ENCODE measurements at places on chromosomes 1 and 21.

- no peak for DNase-seq
Measured at GRCh38 chr1:110612060-110612745, 6.0 kb upstream of the KCNA2 start.

GRCh38 chr1:213017447-213018273 lies 2.0 kb upstream of the ANGEL2 start:
- DNase-seq = no peak

DNA sequence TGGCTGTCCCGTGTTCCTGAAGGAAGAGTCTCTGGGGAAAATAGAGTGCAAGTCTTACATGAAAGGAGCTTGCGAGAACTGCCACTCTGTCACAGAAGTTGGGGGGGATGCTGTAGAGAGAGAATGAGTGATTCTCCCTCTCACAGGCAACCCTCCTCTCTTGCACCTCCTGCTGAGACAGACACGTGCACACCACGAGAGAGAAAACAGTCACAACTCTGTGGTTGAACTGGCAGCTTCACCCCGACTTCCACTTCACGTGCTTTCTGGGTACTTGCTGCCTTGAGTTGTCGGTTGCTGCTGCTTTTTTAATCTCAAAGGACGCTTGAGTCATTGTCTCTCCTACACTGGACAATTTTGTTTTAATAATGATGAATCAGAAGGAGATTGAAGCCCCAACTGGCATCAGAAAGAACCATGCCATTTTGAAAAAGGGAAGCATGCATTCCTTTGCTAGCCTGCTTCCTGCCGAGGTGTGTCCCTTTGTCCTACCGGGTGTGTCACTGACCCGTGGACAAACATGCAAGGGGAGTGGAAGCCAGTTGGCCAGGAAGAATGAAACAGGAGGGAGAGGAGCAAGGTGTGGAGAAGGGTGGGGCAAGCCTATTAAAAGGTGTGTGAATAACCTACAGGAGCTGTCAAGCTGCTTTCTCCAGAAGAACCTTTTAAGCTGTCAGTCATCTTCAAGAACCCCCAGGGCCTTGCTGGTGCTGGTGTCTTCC lies 164.2 kb downstream of the CACNA1E start:
- DNase-seq = peak; percentile 29

DNA sequence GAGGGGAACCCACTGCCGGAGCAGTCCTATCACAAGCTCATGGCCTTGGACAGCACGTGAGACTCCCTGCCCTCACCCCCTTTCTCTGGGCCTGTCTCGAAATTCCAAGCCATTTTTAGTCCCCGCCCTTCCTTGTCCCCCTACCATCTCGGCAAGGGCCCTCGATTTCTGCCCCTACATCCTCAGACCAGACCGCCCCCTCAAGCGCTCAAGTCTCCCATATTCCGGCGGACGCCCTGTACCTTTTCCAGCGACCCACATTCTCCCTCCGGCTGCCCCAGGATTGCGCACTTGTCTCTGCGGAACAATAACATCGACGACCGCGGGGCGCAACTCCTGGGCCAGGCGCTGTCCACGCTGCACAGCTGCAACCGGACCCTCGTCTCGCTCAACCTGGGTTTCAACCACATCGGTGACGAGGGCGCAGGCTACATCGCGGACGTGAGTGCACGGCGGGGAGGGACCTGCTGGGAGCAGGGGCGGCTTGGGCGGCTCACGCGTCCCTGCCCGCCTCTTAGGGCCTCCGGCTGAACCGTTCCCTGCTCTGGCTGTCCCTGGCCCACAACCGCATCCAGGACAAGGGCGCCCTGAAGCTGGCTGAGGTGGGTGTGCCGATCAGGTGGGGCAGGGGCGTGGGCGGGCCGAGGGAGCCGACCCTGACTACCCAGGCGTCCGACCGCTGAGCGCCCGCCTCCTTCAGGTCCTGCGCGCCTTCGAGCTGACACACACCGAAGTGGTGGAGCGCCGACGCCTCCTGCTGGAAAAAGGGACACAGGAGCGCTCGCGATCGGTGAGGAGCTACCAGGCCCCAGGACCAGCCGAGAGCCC lies 7.0 kb downstream of the LRRC71 start:
- peak; percentile 47 for DNase-seq

DNA sequence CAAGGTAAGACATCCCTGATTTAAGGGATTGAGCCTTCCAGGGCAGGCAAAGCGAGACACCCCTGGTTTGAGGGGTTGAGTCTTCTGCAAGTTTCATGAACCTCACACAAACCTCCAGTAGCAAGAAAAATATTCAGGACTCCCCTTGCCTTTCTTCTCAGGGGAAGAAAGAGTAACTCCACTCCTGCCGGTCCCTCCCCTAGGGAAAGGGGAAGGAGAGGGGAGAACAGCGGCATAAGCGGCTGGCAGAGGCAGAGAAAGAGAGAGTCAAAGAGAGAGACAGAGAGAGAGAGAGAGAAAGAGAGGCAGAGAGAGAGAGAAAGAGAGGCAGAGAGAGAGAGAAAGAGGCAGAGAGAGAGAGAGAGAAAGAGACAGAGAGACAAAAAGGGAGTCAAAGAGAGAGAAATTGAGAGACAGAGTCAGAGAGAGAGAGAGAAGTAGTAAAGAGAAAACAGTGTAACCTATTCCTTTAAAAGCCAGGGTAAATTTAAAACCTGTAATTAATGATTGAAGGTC lies 29.5 kb upstream of the CBR3 start:
- DNase-seq = no peak

DNA sequence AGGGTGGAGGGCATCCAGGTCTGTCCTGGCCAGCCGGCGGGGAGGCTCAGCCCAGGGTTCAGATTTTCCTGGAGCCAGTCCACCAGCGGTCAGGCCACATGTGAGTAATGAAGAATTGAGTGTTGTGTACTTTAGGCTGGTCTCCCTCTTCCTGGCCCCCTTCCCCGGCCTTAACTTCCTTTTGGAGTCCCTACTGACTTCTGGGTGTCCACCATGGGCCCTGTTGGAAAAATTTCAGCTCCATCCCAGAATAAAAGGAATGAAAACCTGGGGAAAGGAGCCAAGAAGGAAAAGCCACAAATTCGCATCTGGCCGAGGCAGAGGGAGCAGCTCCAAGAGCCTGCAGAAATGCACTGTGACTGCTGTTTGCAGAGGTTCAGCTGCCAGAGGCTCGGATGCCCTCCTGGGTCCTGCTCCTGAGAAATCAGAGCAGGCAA lies 35.5 kb upstream of the HHAT start:
- DNase-seq = peak; percentile 89

DNA sequence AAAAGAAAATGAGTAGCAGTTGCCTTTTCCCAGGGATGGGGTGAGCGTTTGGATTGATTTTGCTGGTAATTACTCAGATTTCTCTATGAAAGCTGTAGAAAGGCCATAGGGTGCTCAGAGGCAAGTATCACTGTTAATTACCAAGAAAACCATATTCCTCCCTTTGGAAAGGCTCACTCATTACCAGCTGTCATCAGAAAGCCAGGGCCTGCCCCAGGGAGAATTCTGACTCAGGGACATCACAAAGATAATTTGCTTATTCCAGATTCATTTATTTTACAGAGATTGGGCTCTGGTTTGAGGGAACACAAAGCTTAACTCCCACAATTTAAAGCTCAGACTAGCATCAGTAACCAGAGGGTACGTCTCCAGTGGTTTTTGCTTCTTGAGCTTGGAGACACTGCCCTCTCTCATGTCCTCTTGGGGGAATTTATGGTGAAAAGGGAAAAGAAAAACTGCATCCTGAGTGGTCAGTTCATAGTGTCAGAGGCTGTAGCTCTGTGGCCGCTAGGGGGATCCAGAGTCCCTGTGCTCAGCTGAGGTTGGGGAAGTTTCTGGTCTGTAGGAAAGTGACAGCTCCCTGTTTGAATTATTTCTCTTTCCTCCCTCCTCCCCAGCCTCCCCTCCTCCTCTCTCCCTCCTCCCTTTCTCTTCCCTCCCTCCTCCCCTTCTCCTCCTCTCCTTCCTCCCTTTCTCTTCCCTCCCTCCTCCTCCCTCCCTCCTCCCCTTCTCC lies 204.3 kb downstream of the KCNJ6 start:
- peak; percentile 37 for DNase-seq

DNA sequence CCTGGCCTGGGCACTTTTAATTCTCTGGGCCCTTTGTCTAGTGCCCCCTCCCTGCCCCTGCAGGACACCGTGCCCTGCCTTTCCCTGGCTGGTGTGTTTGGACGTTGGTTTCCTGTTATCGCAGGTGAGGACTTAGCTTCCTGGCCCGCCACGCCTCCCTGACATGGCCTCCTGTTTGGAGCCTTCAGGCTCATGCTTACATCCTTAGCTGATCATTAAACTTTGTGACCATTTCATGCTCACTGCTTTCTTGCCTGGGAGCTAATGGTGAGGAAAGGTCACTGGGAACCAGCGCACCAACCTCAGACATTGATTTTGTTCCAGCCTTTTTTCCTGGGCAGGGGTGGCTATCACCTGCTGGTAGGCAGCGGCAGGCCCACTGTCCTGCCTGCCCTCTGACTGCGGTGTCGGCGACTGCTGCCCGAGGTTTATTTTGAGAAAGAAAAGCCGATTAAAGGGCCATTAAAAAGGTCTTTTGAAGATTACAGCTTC lies 3.7 kb downstream of the PFKL start:
- DNase-seq = no peak

DNA sequence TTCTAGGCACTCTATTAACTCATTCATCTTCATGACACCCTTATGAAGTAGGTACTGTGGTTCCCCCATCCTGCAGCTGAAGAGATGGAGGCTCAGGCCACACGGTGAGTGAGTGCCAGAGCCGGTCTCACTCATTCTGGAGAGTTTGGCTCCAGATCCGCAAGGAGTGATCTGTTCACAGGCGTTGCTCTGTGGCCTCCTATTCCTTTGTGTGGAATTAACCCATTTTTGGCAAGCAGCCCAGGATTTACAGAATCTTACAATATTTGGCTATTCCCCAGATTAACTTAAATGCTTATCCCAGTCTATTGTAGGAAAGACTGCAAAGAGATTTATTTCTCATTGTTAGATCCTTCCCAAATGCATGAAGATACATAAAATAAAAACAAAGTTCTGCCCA lies 29.6 kb downstream of the KIAA0040 start:
- no peak for DNase-seq

GRCh38 chr1:206490771-206491405 lies 16.4 kb upstream of the RASSF5 start:
- DNase-seq = peak; percentile 63

- DNase-seq = no peak
Measured at GRCh38 chr1:167083066-167083665, 7.0 kb downstream of the GPA33 start.

DNA sequence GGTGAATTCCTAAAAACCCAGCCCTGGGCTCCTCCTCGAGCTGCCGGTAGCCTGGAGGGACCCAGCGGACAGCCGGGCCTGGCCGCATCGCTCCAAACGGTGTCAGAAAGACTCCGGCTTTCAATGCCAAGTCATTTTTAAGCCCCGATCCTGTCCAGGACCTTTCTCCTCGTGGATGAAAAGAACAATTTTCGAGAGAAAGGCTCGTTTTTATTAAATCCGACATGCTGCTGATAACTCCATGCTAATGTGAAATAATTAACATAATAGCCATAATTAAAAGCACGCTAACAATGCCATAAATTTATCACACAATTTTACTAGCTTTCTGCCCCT lies 4.6 kb upstream of the FOXD3 start:
- no peak for DNase-seq

- DNase-seq = no peak
Measured at GRCh38 chr1:156592910-156593660, 1.5 kb downstream of the NAXE start.

- DNase-seq = no peak
Measured at GRCh38 chr1:98842241-98842640, 162.4 kb downstream of the PLPPR5 start.

- no peak for DNase-seq
Measured at GRCh38 chr1:27429029-27429425, 36.6 kb downstream of the GPR3 start.

- peak; percentile 81 for DNase-seq
Measured at GRCh38 chr21:36419996-36420395, 34.8 kb downstream of the CHAF1B start.

DNA sequence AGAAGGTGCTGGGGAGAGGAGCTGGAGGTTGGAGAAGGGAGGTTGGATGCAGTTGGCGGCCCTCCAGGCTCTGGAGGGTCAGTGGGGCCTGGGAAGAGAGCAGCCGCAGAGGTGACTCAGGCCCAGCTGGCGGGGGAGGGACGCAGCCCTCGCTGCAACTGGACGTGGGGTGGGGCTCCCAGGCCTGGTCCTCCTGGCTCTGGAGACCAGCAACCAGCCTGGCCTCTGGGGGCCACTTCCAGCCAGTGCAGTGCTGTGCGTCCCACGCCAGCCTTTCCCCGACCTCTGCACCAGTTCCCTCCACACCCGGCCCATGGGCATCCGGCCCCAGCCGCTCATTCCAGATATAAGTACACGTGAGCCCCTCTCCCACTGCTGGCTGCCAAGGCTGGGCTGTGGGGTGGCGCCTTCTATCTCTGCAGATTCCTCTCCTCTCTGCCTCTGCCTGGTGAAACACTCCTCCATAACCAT lies 38.0 kb upstream of the COL18A1 start:
- DNase-seq = peak; percentile 95

DNA sequence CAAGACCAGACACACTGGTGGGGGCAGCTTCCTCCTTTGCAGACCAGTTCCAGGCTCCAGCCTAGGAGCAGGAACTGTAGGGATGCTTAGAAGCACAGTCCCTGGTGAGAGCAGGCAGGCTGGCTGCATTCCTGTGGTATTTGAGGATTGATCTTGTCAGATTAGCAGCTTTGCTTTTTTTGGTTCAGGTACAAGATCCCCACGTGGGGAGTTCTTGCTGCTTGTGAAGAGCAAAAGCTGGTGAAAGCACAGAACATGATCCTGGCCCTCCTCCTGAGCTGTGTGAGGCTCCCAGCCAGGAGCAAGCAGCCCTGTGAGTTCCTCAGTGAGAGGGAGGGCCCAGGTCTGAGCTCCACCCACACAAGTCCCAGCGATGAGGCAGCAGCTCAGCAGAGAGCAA lies 75.3 kb upstream of the ARTN start:
- DNase-seq = peak; percentile 100

- peak; percentile 38 for DNase-seq
Measured at GRCh38 chr1:56948403-56949023, 17.3 kb downstream of the C8B start.

DNA sequence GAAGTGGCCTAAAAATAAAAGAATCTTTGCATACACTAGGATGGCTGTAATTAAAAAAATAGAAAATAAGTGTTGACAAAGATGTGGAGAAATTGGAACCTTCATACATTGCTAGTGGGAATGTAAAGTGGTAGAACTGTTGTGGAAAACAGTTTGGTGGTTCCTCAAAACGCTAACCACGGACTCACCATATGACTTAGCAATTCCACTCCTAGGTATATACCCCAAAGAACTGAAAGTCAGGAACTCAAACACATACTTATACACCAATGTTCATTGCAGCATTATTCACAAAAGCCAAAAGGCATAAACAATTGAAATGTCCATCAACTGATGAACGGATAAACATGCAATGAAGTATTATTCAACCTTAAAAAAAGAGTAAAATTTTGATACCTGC lies 10.8 kb upstream of the HMGCL start:
- DNase-seq = no peak

DNA sequence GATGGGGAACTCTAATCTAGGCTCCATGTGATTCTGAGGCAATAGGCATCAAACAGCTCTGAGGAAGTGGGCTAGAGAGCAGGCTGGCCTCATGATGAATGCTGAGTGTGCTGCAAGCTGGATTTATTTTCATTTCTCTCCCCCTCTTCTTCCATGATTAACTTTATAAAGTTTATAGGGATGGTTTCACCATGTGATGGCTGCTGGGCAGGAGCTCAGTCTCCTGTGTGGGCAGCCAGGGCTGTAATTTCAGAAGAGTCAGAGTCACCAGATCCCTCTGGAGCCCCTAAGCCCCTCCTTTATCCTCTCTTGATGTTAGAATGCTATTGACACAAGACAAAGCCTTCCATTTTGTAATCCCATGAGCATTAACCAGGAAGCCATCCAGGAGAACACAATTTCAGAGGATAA lies 143.6 kb downstream of the CNIH3 start:
- no peak for DNase-seq

Measured in astrocyte (in vitro differentiated cells and primary cell).